ENCODE measurements at places on chromosomes 7 and 10. TPM values are rescaled to one million over a fixed set of nuclear protein-coding genes. Genes with fewer than 3 reads are reported as not detected.

GRCh38 chr10:132254841-132255240 is 52.9 kb downstream of the STK32C start:
- no peaks in the 10 kb centered on the region for H3K36me3 ChIP-seq
- peaks cover 23% of the 10 kb centered on the region for H3K4me1 ChIP-seq
- no peak overlapping the region for H3K4me3 ChIP-seq
- no peaks in the 10 kb centered on the region for H3K27me3 ChIP-seq
- no peak overlapping the region for H3K27ac ChIP-seq

- no peaks in the 10 kb centered on the region for H3K4me1 ChIP-seq
- DNase-seq, result no peak
- H3K27me3 ChIP-seq, result no peaks in the 10 kb centered on the region
- no peaks in the 10 kb centered on the region for H3K36me3 ChIP-seq
Measured at GRCh38 chr10:55881588-55881987, 479.5 kb downstream of the ZWINT start.

- no peaks in the 10 kb centered on the region for H3K36me3 ChIP-seq
- no peak overlapping the region for H3K4me3 ChIP-seq
- peak overlapping the region; percentile 48 for H3K27ac ChIP-seq
- H3K4me1 ChIP-seq, result peaks cover 19% of the 10 kb centered on the region
Measured at GRCh38 chr10:91591797-91592174, 41.1 kb downstream of the PPP1R3C start.

DNA sequence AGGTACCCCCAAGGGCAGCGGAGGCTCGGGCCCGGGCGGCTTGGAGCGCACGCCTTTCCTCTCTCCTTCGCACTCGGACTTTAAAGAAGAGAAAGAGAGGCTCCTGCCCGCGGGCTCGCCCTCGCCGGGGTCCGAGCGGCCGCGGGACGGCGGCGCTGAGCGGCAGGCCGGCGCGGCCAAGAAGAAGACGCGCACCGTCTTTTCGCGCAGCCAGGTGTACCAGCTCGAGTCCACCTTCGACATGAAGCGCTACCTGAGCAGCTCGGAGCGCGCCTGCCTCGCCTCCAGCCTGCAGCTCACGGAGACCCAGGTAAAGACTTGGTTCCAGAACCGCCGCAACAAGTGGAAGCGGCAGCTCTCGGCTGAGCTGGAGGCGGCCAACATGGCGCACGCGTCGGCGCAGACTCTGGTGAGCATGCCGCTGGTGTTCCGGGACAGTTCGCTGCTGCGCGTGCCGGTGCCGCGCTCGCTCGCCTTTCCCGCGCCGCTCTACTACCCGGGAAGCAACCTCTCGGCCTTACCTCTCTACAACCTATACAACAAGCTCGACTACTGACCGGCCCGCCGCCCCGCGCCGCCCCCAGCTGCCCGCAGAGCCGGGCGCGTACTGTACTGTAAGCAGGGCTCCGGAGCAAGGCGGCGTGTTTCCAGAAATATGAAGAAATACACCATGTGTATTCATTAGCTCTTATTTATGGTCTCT is 1.8 kb downstream of the HMX2 start:
- H3K27ac ChIP-seq, result no peak overlapping the region
- peaks cover 50% of the 10 kb centered on the region for H3K4me1 ChIP-seq
- no peak overlapping the region for H3K4me3 ChIP-seq

DNA sequence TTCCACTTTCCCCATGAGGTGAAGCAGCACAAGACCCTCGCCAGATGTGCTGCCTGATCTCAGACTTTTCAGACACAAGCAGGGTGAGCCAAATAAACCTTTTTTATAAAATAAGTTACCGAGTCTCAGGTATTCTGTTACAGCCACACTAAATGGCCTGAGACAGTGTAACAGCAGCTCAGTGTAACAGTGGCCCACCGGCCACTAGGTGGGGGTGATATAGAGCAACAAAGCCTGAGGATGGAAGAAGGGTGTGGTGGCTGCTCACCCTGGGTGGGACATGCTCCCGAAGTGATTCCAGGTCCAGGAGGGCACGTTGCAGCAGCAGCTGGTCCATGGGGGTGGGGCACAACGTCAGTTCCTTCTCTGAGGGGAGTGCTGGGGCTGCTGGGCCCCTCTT is 44.6 kb downstream of the BMS1 start:
- no peaks in the 10 kb centered on the region for H3K27me3 ChIP-seq
- H3K36me3 ChIP-seq, result peaks cover 57% of the 10 kb centered on the region
- no peak for DNase-seq
- no peak overlapping the region for H3K27ac ChIP-seq
- no peak overlapping the region for H3K4me3 ChIP-seq
- H3K4me1 ChIP-seq, result no peaks in the 10 kb centered on the region

Gene RGR
- 14.7 TPM for total RNA-seq

GRCh38 chr7:116269466-116269865 is 59.1 kb downstream of the TES start:
- H3K27me3 ChIP-seq, result no peaks in the 10 kb centered on the region
- H3K36me3 ChIP-seq, result no peaks in the 10 kb centered on the region
- H3K4me3 ChIP-seq, result no peak overlapping the region
- H3K27ac ChIP-seq, result no peak overlapping the region
- H3K4me1 ChIP-seq, result peaks cover 24% of the 10 kb centered on the region
- no peak for DNase-seq

GRCh38 chr7:106165337-106165736 is 53.2 kb upstream of the SYPL1 start:
- no peaks in the 10 kb centered on the region for H3K27me3 ChIP-seq
- DNase-seq, result no peak
- H3K36me3 ChIP-seq, result no peaks in the 10 kb centered on the region
- H3K27ac ChIP-seq, result no peak overlapping the region

Gene SEMA3D
- total RNA-seq, result 3.5 TPM

Gene NKX6-2
- not detected for total RNA-seq

DNA sequence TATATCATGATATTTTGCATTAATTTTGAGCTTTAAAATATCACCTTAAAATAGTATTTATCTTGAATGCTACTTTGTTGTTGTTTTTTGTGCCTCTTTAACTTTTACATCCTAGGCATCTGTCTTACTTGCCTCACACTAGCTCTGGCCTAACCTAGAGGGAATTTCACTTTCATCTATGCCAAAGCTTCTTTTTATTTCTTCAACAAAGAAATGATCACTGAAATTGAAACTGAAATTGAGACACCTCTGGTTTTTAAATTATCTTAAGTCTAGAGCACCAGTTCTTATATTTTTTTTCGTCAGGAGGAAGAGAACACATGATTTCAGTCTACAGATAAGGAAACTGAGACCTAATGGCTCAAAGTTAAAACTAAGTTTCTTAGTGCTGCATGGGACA is 3.5 kb upstream of the SCIN start:
- no peaks in the 10 kb centered on the region for H3K27me3 ChIP-seq
- no peaks in the 10 kb centered on the region for H3K36me3 ChIP-seq
- H3K4me3 ChIP-seq, result no peak overlapping the region
- no peak for DNase-seq
- no peak overlapping the region for H3K27ac ChIP-seq

Gene HSPA12A
- total RNA-seq, result 4.2 TPM

DNA sequence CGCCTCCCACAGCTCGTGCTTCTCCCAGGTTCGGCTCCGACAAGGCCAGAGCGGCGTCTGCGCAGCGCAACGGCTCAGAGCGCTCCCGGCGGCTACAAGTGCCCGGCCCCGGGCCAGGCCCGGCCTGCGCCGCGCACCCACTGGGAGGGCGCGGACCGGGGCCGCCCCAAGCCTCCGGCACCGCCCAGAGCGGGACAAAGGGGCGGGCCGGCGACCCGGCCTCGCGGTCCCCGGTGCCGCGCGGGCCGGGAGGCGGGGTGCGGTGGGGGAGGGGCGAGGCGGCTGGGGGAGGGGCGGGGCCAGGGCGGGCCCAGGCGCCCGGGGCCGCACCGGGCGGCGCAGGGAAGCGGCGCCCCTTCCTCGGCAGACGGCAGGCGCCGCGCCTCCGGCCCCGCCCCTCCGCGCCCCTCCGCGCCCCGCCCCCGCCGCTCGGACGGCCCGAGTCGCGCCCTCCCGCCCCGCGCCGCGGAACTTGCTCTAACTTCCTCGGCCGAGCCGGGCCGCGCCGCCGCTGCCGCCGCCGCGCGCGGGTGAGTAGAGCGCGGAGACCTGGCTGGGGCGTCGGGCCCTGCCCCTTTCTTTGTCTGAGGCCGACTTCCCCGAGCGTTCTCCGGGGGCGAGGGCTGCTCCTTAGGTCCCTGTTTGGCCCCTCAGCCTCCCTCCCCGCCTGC is at the start of gene TSPAN14:
TSPAN14 (plus strand) TSS at position 469 of the 671 bp plus-strand sequence. CDS start 34,924 bp downstream, outside the sequence.
- H3K4me3 ChIP-seq, result peak within 1 kb of the TSS; percentile 87
- peak; percentile 90 for DNase-seq
- H3K4me1 ChIP-seq, result peaks cover 61% of the 10 kb centered on the region
- no peaks in the 10 kb centered on the region for H3K27me3 ChIP-seq
- peak within 1 kb of the TSS; percentile 99 for H3K27ac ChIP-seq
- peaks cover 5% of the 10 kb centered on the region for H3K36me3 ChIP-seq

GRCh38 chr7:69880840-69881239 is 282.6 kb downstream of the AUTS2 start:
- H3K27me3 ChIP-seq, result no peaks in the 10 kb centered on the region
- no peak overlapping the region for H3K4me3 ChIP-seq
- H3K36me3 ChIP-seq, result no peaks in the 10 kb centered on the region
- H3K27ac ChIP-seq, result no peak overlapping the region
- no peak for DNase-seq
- H3K4me1 ChIP-seq, result no peaks in the 10 kb centered on the region

Gene SEMA3E
- 7.9 TPM for total RNA-seq

DNA sequence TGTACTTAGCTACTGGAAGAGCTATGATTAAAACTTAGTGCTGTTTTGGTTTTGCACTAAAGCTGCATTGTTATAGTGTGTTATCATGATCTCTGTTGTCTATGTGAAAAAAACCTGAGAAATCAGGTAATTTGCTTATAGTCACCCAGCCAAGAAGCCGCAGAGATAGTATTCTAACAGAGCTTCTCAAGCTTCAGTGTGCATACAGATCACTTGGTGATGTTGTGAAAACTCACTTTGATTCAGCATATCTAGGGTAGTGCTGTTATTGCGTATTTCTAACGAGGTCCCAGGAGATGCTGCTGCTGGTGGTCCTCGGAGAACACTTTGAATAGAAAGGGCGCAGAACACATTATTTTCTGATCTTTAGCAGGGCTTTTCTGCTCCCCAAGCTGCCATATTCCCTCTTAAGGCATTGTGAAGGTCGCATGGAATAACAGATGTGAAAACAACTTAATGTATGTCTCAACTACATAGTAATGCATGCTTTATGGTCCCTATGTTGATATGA is 68.4 kb upstream of the PDCD4 start:
- DNase-seq, result no peak
- H3K27me3 ChIP-seq, result no peaks in the 10 kb centered on the region
- no peak overlapping the region for H3K4me3 ChIP-seq
- H3K36me3 ChIP-seq, result no peaks in the 10 kb centered on the region
- peaks cover 21% of the 10 kb centered on the region for H3K4me1 ChIP-seq

Gene MBL2
- total RNA-seq, result not detected

GRCh38 chr10:91034042-91034441 is 113.2 kb upstream of the ANKRD1 start:
- no peaks in the 10 kb centered on the region for H3K27me3 ChIP-seq
- DNase-seq, result no peak
- H3K4me3 ChIP-seq, result no peak overlapping the region
- H3K4me1 ChIP-seq, result peaks cover 9% of the 10 kb centered on the region
- H3K27ac ChIP-seq, result no peak overlapping the region
- H3K36me3 ChIP-seq, result no peaks in the 10 kb centered on the region

GRCh38 chr7:44080118-44080517 is 2.2 kb downstream of the POLM start:
- H3K4me3 ChIP-seq, result no peak overlapping the region
- peaks cover 17% of the 10 kb centered on the region for H3K36me3 ChIP-seq
- H3K4me1 ChIP-seq, result peaks cover 11% of the 10 kb centered on the region
- no peaks in the 10 kb centered on the region for H3K27me3 ChIP-seq

DNA sequence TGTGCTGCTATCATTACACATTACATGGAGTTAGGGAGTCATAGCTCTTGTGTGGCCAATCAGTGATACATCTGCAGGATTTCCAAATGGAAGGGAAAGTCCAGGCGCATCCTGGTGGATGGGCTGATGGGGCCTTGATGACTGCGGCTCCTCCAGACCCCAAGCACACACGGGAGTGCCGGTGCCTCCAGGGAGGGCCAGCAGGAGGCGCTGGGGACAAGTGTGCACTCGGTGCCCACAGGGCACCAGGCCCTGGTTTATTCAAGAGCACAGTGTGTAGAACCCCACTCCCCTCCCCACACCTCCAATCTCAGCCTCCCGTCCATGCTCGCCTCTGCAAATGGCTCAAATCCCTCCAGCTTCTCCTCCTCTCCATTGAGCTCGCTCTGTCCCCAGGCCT is 243.9 kb downstream of the USP6NL start:
- H3K36me3 ChIP-seq, result no peaks in the 10 kb centered on the region
- no peak overlapping the region for H3K4me3 ChIP-seq
- DNase-seq, result no peak
- no peaks in the 10 kb centered on the region for H3K4me1 ChIP-seq
- no peak overlapping the region for H3K27ac ChIP-seq
- H3K27me3 ChIP-seq, result no peaks in the 10 kb centered on the region

DNA sequence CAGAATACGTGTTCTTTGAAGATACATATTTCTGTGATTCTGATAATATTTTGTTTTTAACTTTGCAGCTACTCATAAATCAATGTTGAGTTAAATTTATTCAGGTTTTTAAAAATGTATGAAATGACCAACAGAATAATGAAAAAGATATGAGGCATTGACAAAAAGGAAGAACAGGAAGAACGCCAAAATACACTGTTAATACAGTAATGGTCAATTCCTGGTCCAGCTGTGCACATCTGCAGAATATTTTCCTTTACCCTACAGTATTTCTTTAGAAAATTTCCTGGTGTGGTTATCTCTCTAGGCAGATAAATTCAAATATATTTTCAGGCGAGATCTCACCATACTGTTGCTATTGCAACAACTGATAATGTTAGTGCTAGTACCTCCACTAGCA is 203.2 kb upstream of the DGKB start:
- no peaks in the 10 kb centered on the region for H3K27me3 ChIP-seq
- no peak overlapping the region for H3K27ac ChIP-seq
- no peak for DNase-seq
- H3K4me3 ChIP-seq, result no peak overlapping the region
- no peaks in the 10 kb centered on the region for H3K4me1 ChIP-seq

GRCh38 chr10:89625041-89625765 is 19.8 kb downstream of the PANK1 start:
- no peaks in the 10 kb centered on the region for H3K4me1 ChIP-seq
- H3K4me3 ChIP-seq, result no peak overlapping the region
- no peaks in the 10 kb centered on the region for H3K27me3 ChIP-seq
- DNase-seq, result no peak
- no peaks in the 10 kb centered on the region for H3K36me3 ChIP-seq
- no peak overlapping the region for H3K27ac ChIP-seq

- H3K4me1 ChIP-seq, result no peaks in the 10 kb centered on the region
- no peak for DNase-seq
Measured at GRCh38 chr10:374354-374753, 239.1 kb downstream of the ZMYND11 start.

Gene ZNF777
- total RNA-seq, result 9.4 TPM

DNA sequence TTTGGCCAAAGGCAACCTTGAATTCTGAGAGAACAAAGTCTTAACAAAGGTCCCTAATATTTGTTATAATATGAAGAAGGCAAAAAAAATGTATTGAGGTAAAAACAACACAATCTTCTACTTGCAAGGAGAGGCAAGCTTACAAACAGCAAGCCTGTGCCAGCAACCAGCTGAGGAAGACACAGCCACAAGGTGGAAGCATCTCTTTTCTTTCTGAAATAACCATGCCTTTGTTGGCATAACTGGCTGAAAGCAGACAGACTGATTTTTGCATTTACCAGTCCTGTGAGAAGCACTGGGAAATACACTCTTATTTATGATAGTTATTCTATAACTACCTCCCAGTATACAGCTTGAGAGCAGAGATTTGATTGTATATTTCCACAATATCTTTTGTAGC is 292.0 kb downstream of the PHTF2 start:
- no peaks in the 10 kb centered on the region for H3K4me1 ChIP-seq
- H3K27me3 ChIP-seq, result no peaks in the 10 kb centered on the region
- no peak overlapping the region for H3K27ac ChIP-seq
- no peak for DNase-seq
- H3K36me3 ChIP-seq, result no peaks in the 10 kb centered on the region
- H3K4me3 ChIP-seq, result no peak overlapping the region
